NCI-H187 treated with DMSO at 0.1 percent for 48 hours (cell line): ENCODE measurements at places on chromosomes 5 and 9.

DNA sequence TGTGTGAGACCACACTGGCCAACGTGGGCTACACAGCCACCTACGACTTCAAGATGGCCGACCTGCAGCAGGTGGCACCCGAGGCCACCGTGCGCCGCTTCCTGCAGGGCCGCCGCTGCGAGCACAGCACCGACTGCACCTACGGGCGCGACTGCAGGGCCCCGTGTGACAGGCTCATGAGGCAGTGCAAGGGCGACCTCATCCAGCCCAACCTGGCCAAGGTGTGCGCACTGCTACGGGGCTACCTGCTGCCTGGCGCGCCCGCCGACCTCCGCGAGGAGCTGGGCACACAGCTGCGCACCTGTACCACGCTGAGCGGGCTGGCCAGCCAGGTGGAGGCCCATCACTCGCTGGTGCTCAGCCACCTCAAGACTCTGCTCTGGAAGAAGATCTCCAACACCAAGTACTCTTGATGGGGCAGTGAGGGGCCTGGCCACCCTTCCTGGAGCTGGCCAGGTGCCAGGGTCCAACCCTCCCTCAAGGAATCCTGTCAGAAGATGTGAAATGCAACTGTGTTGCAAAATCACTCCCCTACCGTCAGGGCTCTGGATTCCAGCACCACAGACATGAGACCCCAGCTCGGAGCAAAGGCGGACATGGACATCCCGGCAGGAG, 11.1 kb downstream of the DIPK1B start:
- no peak for DNase-seq

GRCh38 chr5:35205606-35206005, 24.7 kb downstream of the PRLR start:
- no peak for DNase-seq

- no peak for DNase-seq
Observed at GRCh38 chr5:112576298-112576925, 157.3 kb upstream of the EPB41L4A start.

- DNase-seq, result no peak
Observed at GRCh38 chr5:114118511-114118910, 243.4 kb upstream of the KCNN2 start.

DNA sequence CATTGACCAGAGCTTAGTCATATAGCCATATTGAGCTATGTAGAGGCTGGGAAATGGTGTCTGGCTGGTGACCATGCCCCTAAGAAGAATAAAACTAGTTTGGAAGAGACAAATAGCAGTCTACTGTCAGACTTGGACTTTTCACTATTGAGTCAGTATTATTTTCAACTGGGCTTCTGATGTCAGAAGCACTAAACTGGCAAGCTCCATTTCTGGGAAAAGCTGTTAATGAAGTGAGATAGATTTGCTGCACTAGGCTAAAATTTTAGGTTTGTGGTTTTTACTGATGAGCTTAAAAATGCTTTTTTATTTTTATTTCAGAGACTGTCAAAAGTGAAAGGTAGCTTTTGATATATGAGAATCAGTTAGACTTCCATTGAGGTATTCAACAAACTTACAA, 220.2 kb downstream of the RAB3C start:
- no peak for DNase-seq
